ENCODE measurements at places on chromosomes 2 and 18. TPM values are rescaled to one million over a fixed set of nuclear protein-coding genes. Genes with fewer than 3 reads are reported as not detected.
A peak's percentile ranks its signal among the peaks of the same experiment; 100 is the strongest.

DNA sequence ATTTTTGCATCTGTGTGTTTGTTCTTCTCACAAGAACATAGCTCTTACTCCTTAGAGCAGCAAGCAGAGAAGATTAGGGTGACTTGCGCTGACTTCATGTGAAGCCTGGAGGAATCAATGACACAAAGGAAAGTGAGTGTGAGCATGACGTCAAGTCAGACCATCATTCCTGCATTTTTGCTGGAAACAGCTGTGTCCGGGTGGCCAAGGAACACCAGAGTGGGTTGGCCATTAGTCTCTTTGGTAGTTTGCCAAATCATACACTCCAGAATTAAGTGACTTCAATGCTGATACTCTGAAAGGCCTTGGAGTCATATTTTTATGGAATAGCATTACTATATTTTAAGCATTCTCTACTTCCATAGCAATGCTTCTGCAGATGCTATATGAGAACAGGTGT is 597.2 kb downstream of the DCDC2C start:
- ATAC-seq = no peak

The SERPINB10 gene
- total RNA-seq = not detected

DNA sequence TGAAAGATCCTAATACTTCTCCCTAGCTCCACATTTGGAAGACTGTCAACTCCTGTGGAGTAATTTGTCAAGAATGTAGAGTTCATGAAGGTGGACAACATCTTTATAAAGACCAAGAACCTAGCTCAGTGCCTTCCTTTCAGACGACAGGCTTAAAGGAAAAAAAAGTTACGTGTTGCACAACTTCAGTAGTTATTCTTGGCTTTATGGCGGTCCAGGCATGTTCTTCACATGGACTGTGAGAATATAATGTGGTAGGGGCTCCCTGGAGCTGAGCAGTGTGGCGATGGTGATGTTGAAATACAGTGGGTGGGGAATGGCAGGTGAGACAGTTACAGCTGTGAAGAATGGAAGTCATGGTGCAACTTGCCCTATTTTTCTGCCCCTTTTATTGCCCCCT is 3.9 kb downstream of the TAF1B start:
- ATAC-seq = no peak

DNA sequence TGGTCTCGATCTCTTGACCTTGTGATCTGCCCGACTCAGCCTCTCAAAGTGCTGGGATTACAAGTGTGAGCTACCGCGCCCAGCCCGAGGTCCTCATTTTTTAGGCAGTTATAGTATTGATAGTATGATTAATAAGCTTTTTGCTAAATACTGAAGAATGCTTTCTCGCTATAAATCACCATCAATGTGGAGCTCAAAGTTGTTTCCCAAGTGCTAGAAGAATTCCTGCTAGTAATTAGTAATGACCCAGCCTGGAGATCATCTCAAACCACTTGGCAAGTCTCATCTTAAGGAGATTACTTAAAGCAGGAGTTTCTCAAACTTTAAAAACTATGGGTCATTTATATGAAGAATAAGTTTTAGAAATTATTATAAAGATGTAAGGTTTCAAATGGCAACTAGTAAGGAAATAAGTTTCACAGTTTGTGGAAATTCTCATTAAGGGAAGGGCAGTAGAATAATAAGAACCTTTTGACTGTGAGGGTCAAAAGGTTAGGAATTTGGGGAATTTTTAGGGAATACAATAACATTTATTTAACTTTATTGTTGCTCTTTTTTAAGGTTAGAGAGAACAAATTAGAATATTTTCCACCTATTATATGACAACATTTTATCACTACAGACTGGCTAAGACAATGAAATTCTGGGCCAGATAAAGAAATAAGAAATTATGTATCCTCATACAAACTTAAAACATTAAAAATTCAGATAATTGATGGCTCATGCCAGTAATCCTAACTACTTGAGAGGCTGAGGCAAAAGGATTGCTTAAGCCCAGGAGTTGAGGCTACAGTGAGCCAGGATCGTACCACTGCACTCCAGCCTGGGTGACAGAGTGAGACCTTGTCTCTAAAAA is 148.6 kb upstream of the MAP3K20 start:
- no peak for ATAC-seq

The RUFY4 gene
- total RNA-seq = 0.88 TPM

- no peak for ATAC-seq
These were observed 94.0 kb downstream of the MCFD2 start for GRCh38 chr2:46821600-46821999.

The ABCB11 gene
- 0.13 TPM for total RNA-seq

- peak; percentile 83 for ATAC-seq
These were observed 23.7 kb upstream of the MYO5B start for GRCh38 chr18:50218432-50219197.

GRCh38 chr2:101655702-101656422 is 41.6 kb upstream of the MAP4K4 start:
- ATAC-seq = no peak

The FIGN gene
- total RNA-seq = 14.8 TPM

The ASXL3 gene
- total RNA-seq = 46.7 TPM

- no peak for ATAC-seq
These were observed 65.2 kb downstream of the KLHL14 start for GRCh38 chr18:32707586-32707985.

GRCh38 chr2:208254871-208255556 is at the start of gene IDH1:
IDH1 (minus strand) TSS chr2:208255071; CDS start chr2:208251551, 3,520 bp downstream.
- ATAC-seq = peak; percentile 83

GRCh38 chr2:148721991-148722777 is 77.6 kb downstream of the EPC2 start:
- ATAC-seq = no peak

The POTEJ gene
- total RNA-seq = 0.14 TPM

DNA sequence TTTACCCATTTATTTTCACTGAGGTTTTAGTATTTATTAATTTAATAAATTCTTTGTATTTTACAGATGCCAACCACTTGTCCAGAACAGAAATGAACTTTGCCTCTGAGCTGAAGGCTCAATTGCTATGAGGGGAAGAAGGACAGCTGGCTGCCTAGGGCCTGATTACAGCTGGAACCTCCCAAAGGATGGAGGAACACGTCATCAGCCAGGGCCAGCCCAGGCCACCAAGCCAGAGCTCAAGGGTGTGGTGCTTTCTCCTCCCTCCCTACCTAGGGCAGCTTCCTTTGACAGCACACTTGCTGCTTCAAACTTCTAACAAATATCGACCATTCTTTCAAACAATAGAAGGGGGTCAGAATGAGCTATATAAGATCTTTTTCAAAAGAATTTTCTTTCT is 19.7 kb upstream of the RIOK3 start:
- no peak for ATAC-seq

The MTCL1 gene
- total RNA-seq = 19.4 TPM

DNA sequence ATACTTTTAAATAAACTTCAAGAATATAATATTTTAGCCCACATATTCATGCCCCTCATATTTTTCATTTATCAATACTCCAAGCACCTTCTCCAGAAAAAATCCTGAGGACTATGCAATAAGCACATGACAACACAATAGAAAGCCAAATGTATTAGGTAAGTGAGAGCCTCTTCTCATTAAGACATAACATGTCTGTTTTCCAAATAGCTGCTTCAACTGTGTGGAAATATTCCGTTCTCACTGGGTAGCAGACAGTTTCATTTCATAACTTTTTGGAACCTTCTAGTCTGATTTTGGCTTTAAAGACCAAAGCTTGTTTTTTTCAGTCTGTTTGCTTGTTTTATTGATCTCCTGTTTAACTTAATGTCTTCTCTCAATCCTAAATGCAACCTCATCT is 137.8 kb downstream of the PIK3C3 start:
- ATAC-seq = no peak

DNA sequence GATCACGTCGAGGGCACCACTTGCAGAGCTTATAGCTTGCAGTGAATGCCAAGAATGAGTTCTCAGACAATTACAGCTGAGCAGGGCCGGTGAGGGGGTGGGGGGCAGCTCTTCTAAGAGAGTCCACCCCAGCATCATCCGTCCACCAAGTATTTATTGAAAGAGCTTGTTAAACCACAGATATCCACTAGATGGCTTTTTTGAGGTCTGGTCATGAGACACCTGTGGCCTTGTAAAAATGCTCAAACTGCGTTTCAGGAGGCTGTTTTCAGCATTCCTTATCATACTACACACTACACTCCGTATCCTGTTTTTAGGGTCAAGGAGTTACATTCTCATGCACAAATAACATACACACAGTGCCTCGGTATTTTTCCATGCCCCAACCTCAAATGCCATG is 51.5 kb downstream of the DNAJC10 start:
- ATAC-seq = no peak

- no peak for ATAC-seq
These were observed 47.5 kb downstream of the VSNL1 start for GRCh38 chr2:17588031-17588430.

The STON1 gene
- 7.8 TPM for total RNA-seq

GRCh38 chr18:48032876-48033789 is 102.7 kb upstream of the SMAD2 start:
- ATAC-seq = no peak

DNA sequence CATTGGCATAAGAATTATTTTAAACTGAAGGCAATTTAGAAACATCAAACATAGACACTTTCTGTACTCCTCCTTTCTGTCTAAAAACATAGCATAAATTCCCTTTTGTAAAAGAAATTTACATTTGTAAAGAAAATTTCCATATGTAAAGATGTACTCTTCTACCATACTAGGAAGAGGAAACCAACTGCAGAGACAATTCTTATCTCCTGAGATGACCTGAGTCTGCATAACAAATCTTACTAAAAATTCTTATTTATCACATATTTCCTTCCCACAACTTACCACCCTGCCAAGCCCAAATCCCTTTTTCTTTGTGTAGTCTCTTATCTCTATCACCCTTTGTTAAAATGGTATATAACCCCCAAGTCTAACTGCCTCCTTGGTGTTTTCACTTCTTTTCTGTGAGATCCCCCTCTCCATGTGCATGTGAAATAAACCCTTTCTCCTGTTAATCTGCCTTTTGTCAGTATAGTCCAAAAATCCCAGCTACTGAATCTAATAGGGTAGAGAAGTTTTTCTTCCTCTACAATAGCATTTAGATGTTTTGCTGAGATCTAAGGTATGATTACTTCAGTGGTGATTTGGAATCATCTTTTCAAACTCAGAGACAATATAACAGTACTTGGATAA is 81.0 kb downstream of the CHN1 start:
- ATAC-seq = no peak

DNA sequence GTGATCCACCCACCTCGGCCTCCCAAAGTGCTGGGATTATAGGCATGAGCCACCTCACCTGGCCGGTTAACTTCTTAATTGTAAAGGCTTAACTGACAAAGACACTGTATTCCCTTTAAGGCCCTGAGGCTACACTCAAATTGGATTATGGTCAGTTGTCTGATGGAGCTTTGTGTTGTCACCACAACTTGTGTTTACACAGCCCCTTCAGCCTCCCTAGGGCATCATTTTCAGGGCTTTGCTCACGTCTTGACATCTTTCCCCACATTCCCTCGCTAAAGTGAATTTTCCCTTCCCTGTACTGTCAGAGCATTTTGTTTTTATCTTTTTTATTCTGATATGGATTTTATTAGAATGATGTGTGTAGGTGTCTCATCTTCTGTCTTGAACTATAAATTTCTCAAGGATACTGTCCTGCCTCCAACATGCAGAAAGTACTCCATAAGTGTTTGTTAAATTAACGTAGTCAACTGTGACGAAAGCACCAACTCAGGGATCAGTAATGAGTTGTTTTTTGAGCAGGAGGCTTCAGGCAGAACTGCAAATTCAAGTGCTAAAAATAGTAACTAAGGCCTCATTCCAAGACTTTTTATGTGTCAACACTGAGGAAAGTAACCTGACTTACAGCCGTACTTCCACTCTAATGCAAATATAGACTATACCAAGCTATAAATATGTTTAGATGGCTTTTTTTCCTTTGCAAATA is 77.1 kb upstream of the NARS1 start:
- ATAC-seq = no peak

DNA sequence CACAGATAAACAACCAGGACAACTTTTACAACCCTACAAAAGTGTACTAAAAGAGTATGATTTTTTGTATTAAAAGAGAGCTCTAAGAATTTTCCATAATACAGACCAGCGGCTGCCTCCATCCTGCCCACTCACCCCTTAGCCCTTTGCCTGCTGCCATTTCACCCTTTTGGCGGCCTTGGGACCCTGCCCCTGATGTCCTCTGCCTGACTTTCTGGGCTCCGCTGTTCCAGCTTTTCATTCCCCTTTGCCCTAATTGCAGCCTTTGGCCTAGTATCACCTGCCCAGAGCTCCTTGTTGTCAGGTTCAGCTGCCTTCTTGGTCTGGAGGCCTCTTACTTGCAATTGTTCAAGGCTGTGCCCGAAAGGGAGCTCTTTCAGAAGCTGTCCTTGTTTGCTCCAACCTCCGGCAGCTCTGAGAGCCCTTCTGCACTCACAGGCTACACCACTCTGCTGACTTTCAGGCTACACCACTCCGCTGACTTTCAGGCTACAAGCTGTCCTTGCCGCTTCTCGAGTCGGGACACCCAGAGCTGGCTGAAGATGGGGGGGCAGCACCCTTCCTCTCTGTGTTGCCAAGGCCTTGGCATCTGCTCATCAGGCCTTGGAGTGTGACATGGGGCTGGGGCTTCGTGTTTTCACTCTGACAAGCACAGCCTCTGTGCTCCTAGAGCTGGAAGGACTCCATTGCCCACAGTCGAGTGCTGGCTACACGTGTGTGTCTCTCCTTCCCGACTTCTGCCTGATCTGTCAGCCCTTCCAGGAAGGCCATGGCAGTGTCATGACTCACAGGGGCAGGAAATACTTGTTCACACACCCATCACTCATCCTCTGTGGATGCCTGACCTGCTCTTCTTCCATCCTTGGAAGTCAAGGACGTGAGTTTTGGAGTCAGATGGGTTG is 43.1 kb upstream of the HDAC4 start:
- no peak for ATAC-seq

- no peak for ATAC-seq
These were observed 6.3 kb upstream of the PARD3B start for GRCh38 chr2:204539019-204539385.

- ATAC-seq = no peak
These were observed 6.4 kb upstream of the IMP4 start for GRCh38 chr2:130336150-130336876.

The LDLRAD4 gene
- 1.5 TPM for total RNA-seq

- ATAC-seq = peak; percentile 54
These were observed 34.1 kb downstream of the RASGRP3 start for GRCh38 chr2:33510586-33510968.

The GPR155 gene
- total RNA-seq = 4.8 TPM

- ATAC-seq = peak; percentile 96
These were observed 542.4 kb upstream of the NRP2 start for GRCh38 chr2:205139822-205140463.

DNA sequence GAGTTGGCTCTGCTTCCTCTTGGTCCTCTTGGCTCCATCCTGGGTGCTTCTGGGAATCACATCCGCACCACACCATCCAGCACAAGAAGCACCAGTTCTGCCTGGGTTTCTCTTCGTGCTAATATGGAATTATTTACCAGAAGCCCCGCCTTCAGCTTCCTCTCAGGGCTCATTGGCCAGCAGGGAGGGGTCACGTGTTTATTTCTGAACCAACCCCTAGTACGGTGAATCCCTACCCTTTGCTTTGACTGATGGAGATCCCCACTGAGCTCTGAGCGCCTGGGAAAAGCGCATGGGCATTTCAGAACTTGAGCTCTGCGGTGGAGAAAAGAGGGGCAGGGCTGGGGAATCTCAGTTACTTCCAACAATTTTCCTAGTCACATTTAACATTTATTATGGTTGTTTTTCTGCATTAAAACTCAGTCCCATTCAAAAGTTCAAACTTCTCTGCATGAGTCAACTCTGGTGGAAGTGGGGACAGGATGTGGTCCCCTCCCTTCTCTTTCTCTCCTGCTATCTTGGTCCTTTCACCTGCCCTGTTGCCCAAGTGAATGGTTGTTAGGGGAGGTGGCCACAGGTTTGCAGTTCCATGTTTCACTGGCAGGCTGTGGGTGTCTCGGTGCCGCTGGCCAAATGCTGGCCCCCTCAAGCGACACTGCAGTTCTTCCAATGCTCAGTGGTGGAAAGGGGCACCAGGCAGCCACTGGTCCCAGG is 76.4 kb upstream of the TTC39C start:
- no peak for ATAC-seq

All from motor neuron (in vitro differentiated cells).